ENCODE measurements at places on chromosomes 16 and 17.

- no peak for DNase-seq
These were observed 532 bp downstream of the KDM6B start for GRCh38 chr17:7834542-7834956.

DNA sequence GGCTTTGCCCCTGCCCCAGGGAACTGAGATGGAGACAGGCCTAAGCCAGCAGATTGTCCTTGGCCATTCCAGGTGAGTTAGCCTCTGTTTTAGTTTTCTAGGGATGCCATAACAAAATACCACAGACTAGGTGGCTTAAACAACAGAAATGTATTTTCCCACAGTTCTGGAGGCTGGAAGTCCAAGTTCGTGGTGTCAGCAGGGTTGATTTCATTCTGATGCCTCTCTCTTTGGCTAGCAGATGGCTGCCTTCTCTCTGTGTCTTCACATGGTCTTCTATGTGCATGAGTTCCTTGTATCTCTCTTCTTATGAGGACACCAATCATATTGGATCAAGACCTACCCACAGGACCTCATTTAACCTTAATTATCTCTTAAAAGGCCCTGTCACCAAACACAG, 12.8 kb downstream of the FAM20A start:
- no peak for DNase-seq

- no peak for DNase-seq
These were observed 22.9 kb upstream of the CPPED1 start for GRCh38 chr16:12826559-12826958.

DNA sequence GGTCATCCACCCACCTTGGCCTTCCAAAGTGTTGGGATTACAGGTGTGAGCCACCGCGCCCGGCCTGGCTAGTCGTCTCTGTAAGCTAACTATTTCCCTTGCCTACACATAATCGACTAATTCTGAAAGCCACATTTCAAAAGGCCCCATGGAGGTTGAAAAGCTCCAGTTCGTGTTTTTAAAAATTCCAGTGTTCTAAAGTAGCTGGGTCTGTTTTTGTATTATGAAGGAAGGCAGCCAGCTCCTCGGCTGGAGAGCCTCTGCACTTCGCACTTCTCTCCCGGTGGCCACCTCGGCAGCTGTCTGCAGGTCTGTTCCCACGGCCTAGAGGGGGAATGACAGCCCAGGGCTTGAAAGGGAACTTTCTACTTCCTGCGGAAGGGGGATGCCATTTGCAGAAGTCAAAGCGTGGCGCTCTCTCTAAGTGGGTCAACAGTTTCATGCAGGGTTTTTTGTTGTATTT, 16.9 kb downstream of the HASPIN start:
- no peak for DNase-seq

DNA sequence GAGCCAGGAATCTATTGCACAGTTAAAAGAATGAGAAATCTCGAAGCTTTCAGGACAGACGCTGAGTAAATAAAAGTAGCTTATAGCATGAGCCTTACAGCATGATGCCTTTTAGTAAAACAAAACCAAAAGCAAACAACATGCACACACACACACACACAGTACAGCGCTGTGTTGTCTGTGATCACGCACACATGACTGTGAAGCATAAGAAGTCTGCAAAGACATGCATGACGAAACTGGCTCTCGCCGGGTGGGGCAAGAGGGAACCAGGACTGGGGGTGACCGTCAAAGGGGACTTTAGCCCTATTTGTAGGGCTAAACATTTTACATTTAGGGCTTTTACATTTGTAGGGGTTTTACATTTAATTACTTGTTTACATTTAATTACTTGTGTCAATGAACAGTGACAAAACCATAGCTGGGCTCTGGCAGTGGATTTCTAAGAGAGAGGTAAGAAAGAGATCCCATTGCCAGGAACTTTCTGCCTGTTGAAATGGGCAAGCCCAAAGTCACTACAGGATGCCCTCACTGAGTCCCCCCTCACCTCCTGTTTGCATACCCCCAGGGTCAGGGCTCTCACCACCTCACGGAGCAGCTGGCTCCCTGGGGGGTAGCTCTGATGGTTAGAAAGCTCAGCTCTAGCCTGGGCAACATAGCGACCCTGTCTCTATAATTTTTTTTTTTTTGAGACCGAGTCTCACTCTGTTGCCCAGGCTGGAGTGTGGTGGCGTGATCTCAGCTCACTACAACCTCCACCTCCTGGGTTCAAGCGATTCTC, 2.0 kb upstream of the TNFRSF13B start:
- DNase-seq: no peak

GRCh38 chr17:7561589-7562207, at the start of gene SENP3:
Gene SENP3, plus strand, starts transcription at chr17:7561919. Its CDS starts 1,158 bp downstream, at chr17:7563077.
- DNase-seq: peak; percentile 98

- DNase-seq: no peak
These were observed 26.7 kb downstream of the NECAB2 start for GRCh38 chr16:83994703-83995102.

GRCh38 chr16:76241755-76242154, 35.4 kb upstream of the CNTNAP4 start:
- no peak for DNase-seq

- no peak for DNase-seq
These were observed 103.4 kb downstream of the CACNG3 start for GRCh38 chr16:24359490-24359889.

DNA sequence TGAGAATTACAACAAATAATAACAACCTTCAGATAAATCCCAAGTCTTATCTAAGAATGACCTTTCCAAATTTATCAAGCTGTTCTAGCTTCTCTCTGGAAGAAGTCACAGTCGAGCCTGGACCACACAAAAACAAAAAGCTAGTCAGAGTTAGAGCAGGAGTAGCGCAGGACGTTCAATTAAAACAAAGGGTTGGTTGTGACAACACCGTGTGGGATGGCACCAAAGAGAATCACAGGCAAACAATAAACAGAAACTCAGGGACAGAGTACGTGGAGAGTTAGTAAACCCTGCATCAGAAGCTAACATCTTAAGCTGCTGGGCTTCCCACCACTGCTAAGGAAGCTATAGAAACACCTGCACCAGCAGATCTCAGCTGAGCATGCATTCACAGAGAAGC, 23.8 kb downstream of the ARHGAP17 start:
- DNase-seq: peak; percentile 44

- DNase-seq: no peak
These were observed 26.1 kb upstream of the FOXF1 start for GRCh38 chr16:86484240-86484639.

GRCh38 chr17:39699818-39700147, at the start of gene ERBB2:
Gene ERBB2, plus strand, starts transcription at chr17:39700064. Its CDS starts 175 bp downstream, at chr17:39700239.
- DNase-seq: peak; percentile 72

GRCh38 chr16:50393858-50394802, 25.3 kb upstream of the BRD7 start:
- no peak for DNase-seq

Data from COLO829 (cell line).